ENCODE measurements at places on chromosomes 6 and 20.

- DNase-seq, result no peak
Observed at GRCh38 chr6:131803007-131803769, 4.6 kb upstream of the ENPP1 start.

DNA sequence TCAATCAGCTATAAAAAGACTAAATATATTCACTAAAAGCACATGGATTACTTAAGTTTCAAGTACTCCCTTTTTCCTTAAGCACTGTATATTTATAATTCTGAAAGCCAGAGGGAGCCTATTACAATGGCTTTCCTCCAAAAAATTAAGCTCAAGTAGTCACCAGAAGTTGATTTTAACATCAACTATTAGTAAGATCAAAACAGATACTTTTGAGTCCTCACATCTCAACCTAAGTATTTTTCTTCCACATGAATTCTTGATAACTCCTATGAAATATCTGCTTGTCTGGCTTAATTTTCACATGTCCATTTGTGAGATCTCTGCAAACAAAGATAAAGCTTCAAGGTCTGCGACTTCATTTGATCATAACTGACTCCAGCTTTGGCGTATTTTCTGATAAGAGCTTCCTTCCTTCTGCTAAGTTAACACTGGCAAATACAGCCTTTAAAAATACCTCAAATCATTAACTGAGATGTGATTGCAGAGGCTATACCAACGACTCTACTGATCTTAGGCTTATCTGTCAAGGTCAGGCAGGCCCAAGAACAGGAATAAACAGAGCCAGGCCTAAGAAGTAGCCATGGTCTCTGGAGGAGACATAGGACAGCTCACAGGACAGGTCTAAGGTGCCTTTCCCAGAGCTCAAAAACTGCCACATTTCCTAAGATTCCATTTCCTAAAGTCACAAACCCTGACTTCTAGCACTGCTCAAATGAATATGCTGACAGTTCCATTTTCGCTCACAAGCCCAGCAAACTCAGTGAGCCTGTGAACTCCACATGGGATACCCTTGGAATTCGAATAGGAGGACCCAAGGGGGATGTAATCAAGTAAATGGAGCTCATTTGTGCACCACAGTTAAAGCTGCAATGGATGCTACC is 10.0 kb downstream of the SNX5 start:
- no peak for DNase-seq

DNA sequence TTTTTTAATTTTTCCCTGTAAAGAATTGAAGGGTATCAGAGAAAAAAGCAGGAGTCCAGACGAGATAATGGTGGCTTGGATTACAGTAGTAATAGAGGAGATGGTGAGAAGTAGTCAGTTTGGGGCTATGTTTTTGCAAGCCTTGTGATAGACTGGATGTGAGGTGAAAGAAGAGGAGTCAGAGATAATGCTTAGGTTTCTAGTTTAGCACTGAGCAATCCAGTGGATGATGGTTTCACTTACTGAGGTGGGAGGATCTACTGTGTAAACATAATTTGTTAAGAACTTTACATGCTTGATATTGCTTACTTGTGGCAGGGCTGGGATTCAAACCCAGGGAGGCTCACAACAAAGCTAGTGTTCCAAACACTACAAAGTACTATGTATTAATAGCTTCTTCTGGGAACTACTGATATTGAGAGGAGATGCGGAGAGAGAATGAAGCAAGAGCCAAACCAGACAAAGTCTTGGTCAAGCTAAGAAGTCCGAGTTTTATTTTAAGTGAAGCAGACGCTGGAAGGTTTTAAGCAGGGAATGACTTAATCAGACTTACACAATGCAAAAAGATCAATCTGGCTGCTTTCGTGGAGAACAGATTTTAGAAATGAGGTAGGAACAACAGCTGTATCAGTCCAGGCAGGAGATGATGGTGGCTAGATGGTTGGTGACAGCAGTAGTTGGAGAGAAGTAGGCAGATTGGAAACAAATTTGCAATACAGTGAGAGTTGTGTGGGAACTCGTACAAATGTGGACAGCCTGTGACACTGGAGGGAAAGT is 58.0 kb downstream of the ZFAND3 start:
- no peak for DNase-seq

DNA sequence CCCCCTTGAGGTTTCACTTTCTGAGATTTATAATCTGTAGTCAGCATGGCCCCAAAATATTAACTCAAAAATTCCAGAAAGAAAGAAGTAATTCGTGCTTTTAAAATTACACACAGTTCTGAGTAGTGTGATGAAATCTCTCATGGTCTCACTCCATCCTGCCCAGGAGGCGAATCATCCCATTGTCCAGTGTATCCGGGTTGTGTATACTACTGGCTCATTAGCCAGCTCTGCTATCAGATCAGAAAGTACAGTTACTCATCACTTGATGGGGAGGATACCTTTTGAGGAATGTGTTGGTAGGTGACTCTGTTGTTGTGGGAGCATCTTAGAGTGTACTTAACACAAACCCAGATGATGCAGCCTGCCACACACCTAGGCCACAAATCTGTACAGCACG is 65.2 kb downstream of the CDC5L start:
- DNase-seq, result no peak

GRCh38 chr20:32924781-32925180 is 66.1 kb downstream of the EFCAB8 start:
- no peak for DNase-seq

- no peak for DNase-seq
Observed at GRCh38 chr20:36364506-36364905, 58.4 kb downstream of the DLGAP4 start.

DNA sequence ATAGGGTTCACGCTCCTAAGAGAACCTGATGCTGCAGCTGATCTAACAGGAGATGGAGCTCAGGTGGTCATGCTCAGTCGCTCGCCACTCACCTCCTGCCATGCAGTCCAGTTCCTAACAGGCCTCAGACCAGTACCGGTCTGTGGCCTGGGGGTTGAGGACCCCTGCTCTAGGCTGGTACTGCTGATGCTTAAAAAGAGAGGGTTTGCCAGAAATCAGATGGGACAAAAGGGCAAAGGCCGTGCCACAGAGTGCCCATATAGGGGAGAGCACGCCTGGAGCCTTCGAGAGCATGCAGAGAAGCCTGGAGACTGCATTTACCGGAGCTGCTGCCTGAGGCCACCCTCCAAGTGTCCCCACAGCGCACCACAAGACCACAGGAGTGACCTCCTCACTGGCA is 75.5 kb downstream of the PTPN1 start:
- no peak for DNase-seq

GRCh38 chr6:169159331-169159730 is 94.3 kb downstream of the THBS2 start:
- DNase-seq, result no peak

GRCh38 chr6:27293436-27294098 is 18.5 kb downstream of the POM121L2 start:
- DNase-seq, result no peak

DNA sequence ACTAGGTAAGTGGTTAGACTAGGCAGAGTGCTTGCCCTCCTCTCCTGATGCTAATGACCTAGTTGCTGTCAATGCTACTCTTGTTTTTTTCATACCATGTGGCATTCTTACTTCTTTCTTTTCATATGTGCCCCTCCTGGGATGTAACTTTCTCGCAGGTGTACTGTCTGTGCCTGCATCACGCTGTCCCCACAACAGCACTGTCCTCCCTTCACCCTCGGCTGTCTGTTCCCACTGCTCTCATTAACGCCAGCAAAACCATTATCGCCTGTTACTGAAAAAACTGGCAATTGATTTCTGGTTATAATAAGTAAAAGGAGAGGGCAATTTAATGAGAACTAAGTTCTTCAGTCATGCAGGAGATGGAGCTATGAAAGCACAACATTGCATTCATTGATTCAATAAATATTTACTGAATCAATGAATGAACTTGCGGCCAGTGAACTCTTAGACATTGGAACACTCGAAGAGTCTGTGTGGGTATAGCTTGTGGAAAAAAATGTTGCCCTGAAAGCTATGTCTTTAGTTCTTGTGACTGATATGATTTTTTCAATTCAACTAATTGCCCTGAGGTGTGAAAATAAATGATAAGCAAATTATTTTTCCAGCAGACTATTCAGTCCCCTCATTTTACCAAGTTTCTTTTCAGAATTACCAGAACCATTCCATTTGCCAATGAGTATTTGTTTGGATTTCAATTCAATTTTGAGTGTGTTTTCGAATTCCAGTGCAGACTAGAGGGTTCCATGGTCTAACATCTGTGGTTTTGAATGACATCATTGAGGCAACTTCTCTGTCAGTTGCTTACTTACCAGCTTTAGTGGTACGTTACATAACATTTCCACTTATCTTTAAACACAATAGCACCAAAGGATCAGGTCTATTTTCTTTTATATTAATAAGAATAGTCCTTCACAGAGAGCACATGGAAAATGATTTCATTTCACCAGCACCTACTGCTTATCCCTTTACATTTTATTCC is 2.1 kb downstream of the SLC17A4 start:
- DNase-seq, result no peak

DNA sequence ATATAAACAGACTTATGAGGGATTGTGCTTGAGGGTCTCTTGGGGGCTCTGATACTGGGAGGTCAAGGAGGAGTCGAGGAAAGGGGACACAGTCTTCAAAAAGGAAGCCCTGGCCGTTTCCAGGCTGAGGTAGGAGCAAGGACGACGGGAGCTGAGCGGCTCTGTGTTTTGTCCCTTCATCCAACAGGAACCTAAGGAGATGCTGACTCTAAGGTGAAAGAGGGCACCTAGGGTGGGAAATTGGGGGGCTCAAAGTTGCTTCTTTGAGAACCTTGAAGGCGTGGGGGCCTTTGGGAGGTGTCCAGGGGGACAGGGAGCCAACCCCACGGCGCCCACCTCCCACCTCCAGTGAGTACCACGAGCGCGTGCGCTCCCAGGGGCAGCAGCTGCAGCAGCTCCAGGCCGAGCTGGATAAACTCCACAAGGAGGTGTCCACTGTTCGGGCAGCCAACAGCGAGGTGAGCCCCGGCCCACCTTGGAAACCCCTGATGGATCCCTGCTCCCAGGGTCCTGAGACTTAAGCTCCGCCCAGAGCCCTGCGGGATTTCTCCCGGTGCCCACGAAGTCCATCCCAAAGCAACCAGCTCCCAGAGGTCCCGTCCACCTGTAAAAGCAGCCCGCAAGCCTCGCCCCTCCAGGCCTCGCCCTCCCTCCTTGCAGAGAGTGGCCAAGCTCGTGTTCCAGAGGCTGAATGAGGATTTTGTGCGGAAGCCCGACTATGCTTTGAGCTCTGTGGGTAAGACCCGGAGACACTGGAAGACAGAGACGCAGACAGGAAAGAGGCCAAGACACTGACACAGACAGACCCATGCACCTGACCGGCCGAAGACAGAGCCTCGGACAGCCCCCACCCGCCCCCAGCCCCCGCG is 2.9 kb downstream of the SPAG4 start:
- DNase-seq, result no peak

DNA sequence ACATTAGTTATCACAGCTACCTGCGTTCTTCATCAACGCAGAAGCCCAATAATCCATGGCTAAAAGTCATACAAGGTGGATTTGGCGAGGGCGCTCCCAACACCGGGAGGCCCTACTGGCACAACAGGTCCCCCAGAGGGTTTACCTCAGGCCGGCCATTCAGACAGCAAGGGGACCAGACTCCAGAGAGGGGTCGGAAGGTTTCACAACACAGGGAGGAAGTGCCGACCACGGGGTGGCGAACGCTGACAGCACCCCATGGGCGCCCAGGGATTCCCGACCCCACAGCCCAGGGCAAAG is 1515.9 kb upstream of the DEFB115 start:
- DNase-seq, result no peak

DNA sequence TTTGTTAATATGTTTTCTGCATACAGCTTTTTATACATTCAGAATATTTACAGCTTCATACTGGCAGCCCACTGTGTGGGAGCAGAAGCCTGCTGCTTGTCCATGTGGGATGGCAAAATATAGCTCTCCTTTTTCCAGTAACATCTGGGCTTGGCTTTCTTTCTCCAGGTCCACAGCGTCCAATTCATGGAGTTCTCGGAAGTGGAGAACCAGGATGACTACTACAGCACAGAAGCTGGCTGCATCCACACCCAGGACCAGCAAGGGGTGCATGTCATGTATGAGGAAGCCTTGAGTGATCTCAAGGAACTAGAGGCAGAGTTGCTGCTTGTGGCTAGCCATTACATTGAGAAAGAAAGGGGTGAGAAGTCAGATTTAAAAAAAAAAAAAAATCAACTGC is 143.1 kb downstream of the CD164 start:
- DNase-seq, result no peak

- DNase-seq, result no peak
Observed at GRCh38 chr20:12054556-12054955, 136.9 kb downstream of the BTBD3 start.

- DNase-seq, result no peak
Observed at GRCh38 chr20:24694727-24695528, 225.5 kb downstream of the SYNDIG1 start.

DNA sequence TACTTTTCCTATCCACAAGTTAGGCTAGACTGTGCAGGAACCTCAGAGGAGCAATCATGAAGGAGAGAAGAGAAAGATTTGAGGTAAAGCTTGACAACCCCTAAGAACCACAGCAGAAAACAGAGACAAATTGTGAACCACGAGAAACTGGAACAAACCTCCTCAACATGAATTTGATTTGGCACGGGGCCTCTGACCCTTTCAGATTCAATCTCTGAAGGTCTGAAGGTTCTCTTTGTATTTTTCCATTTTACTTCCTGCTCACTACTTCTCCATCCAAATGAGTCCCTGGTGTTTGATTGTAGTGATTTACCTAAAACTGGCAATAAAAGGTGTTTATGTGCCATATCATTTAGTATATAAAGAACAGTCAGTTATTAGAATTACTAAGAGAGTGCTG is 126.1 kb upstream of the STXBP5 start:
- DNase-seq, result no peak

- DNase-seq, result no peak
Observed at GRCh38 chr6:108904741-108905140, 56.5 kb downstream of the ARMC2 start.

DNA sequence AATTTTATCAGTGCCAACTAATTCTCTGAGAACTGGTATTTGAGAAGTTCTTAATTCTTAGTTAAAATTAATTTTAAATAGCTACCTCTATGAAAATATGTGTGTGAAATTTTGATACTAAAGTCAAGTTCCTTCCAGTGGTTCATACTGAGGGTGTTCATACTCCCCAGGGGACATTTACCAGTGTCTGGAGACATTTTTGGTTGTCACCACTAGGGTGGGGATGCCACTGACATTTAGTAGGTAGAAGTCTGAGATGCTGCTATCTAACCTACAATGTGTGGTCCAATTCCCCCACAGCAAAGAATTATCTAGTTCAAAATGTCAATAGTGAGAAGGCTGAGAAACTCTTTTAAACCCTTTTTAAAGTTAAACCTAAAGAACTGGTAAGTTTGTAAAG is 463.8 kb downstream of the ADGRB3 start:
- DNase-seq, result no peak

DNA sequence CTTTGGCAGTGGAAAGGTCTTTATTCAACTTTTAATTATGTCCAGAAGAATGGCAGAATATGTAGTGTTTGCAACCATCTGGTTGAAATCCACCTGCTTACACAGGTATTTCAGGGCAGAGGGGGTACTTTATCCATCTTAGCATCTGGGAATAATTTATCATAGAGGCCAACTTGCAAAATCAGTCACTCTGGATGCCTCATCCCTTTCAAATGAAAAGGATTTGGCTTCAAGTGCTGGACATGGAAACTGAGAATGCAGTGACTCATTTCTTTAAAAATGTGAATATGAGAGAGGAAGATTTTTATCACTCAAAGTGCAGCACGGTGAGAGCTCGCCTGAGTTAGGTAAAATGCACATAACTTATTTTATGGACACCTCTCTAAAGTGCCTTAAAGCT is 758.3 kb downstream of the KIF16B start:
- no peak for DNase-seq

- DNase-seq, result no peak
Observed at GRCh38 chr6:28683945-28684538, 158.4 kb downstream of the GPX5 start.

All from iPS DF 6.9 (cell line).